B cell (primary cell): ENCODE measurements at places on chromosomes 11 and 22. TPM values are rescaled to one million over a fixed set of nuclear protein-coding genes. Genes with fewer than 3 reads are reported as not detected.

The HOATZ gene
- polyA plus RNA-seq = not detected in 2 replicates

DNA sequence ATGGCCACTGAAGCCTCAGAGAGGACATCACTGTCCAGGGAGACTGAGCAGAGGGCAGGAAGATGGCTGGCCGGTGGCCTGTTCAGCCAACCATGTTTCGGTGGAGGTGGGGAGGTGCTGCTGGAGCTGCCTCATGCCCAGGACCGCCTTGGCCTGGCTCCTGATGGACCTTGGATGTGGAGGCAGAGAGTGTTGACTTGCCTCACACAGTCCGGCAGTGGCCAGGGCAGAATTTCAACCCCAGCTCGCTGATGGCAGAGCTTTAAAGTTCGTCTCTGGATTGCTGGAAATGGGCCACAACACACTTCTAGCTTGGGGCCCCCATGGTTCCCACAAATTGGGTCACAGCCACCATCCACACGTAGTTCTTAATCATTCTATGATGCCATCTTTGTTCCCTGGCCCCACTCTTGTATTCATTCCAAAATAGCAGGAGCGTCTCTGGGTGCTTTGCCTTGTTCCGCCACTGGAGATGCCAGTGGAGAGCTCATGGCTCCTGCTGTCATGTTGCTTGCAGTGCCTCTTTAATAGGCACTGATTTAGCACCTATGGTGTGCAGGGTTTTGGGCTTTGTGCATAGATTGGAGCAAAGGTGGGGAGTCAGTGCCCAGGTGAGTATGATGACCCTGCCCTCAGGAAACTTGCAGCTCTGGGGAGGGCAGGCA, 5.6 kb downstream of the MAPK8IP1 start:
- no peak for DNase-seq

The NNMT gene
- polyA plus RNA-seq = not detected in 2 replicates

DNA sequence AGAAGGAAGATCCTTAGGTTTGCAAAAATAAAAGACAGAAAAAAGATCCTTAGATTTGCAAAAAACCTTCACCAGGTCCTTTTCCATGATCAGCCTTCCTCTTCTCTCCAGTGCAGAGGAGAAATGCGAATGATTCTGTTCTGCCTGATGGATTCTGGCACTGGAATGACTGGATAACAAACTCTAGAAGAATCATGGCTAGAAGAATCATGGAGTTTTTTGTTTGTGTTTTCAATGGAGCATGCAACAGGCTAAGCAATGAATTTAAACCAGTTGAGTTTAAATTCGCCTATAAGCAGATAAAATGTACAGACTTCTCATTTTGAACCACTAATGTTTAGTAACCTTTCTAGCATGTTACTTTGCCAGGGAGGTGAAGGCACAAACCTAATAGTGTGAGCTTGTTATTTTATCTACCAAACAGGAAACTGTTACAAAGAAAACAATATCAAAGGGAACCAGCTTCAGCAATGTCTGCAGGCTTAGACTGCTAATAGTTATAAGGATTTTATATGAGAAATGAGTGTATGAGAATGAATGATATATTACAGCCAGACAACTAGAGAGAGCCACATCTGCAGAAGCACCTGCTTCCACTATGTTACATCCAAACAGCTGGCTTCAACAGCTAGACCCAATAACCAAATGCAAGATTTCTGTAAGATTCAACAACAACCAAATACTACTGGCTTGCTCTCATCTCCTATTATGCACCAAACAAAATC, 64.7 kb upstream of the APOA1 start:
- no peak for DNase-seq

The APOBEC3B gene
- 1.5 and 2.4 TPM in 2 replicates for polyA plus RNA-seq

- DNase-seq = no peak
These were observed 37.6 kb downstream of the PITPNB start for GRCh38 chr22:27881421-27881820.

DNA sequence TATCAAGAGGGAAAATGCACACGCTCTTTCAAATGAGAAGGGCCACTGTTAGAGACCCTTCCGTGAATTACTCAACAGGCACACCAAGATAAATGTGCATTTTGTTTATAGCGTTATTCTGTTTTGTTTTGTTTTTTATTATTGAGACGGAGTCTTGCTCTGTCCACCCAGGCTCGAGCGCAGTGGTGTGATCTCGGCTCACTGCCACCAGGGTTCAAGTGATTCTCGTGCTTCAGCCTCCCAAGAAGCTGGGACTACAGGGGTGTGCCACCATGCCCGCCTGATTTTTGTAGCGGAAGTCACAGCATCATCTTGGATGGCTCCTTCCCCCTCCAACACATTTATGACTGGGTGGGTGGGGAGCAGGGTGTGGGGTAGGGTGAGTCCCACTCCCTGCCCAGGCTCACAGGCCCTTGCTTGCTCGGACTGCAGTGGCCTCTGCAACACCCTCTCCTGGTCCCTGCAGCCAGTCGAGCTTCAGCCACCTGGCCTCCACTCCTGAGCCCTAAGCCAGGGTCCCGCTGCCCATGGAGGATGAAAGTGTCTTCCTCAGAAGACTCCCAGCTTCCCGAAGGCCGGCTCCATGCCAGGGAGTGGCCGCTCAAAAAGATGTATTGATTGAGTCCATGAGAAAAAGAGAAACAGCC, 68.0 kb downstream of the RTL6 start:
- DNase-seq = no peak

GRCh38 chr11:10261821-10262220, 32.2 kb downstream of the SBF2 start:
- DNase-seq = no peak

GRCh38 chr11:22633354-22633902, 7.8 kb upstream of the FANCF start:
- DNase-seq = no peak

The SHISA8 gene
- 5.1 and 22.4 TPM in 2 replicates for polyA plus RNA-seq
